ENCODE measurements at places on chromosomes 2 and 18. TPM values are rescaled to one million over a fixed set of nuclear protein-coding genes. Genes with fewer than 3 reads are reported as not detected.

CCDC121 gene
- 3.9 TPM for total RNA-seq

PROM2 gene
- total RNA-seq: 166 TPM

HNRNPLL gene
- total RNA-seq: 16.7 TPM

- no peak for DNase-seq
Measured at GRCh38 chr2:36013064-36013463, 342.5 kb upstream of the CRIM1 start.

DNA sequence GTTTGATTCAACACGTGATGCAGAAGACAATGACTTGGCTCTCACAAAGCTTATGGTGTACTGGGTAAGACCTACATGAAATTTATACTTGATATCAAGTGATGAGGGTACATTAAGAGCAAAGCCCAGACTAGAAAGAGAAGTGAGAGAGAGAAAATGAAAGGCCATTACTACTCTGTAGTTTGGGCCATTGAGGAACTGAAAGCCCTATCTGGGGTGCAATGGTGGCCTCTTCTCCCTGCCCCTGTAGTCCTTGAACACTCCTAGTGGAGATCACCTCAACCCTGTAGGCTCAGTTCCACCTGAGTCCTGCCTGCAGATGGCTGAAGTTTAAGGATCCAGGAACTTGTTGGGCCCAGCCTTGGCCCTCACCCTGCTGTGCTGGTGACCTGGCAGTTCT lies 569.8 kb upstream of the MEX3C start:
- DNase-seq: no peak

- DNase-seq: no peak
Measured at GRCh38 chr18:38606841-38607240, 1041.2 kb upstream of the CELF4 start.

GRCh38 chr2:102418421-102418961 lies 4.5 kb upstream of the IL18RAP start:
- DNase-seq: no peak

- no peak for DNase-seq
Measured at GRCh38 chr2:40242315-40242714, 209.6 kb downstream of the SLC8A1 start.

DNA sequence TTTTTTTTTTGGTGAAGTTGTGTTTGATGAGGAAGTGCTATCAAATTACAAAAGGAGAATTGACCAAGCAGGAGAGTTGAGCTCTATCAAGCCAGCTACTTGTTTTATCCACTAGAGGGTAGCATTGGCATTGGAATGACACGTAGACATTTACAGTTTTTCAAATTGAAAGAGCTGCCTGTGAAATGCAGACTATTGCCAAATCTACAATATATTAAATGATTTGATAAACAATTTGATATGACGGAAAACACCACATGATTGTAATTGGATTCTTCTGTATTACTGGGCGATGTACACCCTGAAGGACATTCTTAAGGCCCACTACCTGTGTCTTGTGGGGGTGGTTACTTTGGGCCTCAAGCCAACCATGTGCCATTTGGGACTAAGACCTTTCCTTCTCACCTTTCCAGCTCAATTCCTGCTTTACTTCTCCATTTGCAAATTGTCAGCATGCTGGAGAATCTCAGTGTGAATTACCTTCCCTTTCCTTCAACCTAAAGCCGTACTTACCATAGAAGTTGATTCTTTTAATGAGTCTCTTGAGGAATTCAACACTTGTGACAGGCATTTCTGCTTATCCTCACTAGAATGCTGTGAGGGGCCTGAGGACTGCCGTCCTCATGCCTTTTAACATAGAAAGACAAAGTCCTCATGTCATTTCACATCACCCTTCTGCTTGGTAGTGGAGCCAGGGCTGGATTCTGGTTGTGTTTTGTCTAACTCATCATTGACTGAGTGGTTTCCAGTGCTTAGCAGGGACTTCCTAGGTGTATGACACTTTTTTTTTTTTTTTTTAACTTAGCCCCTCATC lies 134.8 kb upstream of the THUMPD2 start:
- no peak for DNase-seq

- no peak for DNase-seq
Measured at GRCh38 chr2:186576614-186577013, 13.2 kb upstream of the ITGAV start.

- DNase-seq: peak; percentile 62
Measured at GRCh38 chr2:133674433-133675331, 106.4 kb upstream of the NCKAP5 start.

All from suprapubic skin (tissue), 4 donors.